H1 (cell line): ENCODE measurements at places on chromosomes 12 and 14.
A peak's percentile ranks its signal among the peaks of the same experiment; 100 is the strongest.

DNA sequence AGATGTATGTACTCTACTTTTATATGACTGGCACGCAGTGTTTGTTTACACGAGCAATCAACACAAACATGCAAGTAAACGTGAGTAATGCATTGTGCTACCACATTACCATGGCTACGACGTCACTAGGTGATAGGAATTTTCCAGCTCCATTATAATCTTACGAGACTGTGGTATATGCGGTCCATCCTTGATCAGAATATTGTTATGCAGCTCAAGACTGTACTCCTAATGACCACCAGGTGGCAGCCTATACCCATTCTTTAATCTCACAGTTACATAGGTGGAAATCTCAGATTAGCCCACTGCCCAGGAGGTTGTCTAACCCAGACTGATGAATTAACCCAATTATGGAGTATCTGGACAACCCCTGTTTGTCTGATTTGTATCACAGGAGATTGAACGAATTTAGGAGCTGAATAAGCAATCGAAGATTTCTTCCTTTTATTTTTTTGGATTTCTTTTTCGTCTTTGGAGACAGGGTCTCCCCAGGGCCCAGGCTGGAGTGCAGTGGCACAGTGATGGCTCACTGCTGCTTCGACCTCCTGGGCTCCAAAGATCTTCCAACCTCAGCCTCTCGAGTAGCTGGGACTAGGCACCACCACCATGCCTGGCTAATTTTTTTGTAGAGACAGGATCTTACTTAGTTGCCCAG is 8.7 kb upstream of the TESPA1 start:
- DNase-seq: no peak

DNA sequence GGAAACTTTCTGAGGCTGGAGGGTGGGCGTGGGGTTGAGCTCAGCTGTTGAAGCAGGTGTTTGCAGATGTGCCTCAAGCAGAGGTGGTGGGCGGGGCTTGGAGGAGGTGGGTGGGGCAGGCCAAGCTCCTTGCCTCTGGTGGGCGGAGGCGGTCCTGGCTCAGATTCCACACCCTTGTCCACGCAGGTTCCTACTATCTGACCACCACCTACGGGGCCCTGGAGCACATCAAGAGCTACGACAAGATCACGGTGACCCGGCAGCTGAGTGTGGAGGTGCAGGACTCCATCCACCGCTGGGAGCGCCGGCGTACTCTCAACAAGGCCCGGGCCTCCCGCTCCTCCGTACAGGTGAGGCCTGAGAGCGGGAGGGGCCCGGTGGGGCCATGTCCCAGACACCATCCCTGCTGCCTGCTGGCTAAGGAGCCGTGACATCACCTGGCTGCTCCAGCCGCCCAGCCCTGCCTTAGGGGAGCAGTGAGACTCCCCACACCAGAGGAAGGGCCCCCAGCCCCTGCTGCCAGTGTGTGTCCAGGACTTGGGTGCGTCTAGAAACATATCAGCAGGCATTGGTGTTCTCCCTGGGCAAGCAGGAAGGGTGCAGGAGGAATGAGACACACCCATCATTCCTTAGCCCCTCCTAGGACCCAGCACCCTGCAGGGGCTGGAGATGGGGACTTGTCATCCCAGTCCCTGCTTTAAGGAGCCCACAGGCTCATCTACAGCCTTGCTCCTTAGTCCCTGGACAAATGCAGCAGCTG is 63.4 kb downstream of the LGMN start:
- peak; percentile 67 for DNase-seq

DNA sequence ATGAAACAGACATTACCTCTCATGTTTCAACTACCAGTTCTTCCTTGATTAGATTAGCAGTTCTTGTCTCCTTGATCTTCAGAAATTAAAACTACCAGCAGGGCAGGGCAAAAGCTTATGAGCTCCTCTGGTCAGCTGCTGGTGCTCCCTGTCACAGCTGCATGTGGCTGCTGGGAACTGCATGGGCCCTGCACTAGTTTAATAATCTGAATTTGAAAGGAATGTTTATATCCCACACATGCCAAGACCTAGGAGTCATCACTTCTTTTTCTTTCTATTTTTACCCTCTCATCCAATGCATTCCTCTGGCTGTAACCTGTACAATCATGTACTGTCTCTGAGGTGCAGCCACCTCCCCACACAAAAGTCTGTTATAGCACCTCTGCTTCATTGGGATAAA is 73.9 kb downstream of the ARMH4 start:
- DNase-seq: no peak

DNA sequence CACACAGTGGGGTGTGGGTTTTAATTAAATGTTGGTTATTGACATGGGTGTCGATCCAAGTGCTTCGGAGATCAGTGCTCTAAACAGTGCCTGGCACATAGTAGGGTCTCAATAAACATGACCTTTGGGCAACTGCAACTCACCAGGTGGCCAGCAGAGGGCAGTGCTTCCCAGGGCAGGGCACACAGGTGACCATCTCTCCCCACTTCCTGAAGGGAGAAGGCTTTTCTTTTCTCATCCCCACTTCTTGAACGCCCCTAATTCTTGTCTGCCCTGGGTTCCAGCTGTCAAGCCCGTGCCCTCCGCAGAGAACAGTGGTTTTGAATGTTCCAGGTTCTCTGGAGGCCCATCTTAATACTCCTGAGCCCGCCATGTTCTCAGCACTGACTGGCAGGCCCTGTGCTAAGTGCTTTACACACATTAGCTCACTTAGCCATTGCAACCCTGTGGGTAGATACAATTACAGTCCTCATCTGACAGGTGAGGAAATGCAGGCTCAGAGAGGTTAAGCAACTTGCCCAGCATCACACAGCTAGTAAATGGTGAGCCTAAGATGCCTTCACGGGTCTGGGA is 16.3 kb downstream of the RAPGEF3 start:
- peak; percentile 97 for DNase-seq

- no peak for DNase-seq
Observed at GRCh38 chr12:59084511-59085375, 164.4 kb upstream of the LRIG3 start.

- no peak for DNase-seq
Observed at GRCh38 chr12:120007272-120007671, 18.2 kb downstream of the BICDL1 start.
